ENCODE measurements at places on chromosomes 1 and 21. TPM values are rescaled to one million over a fixed set of nuclear protein-coding genes. Genes with fewer than 3 reads are reported as not detected.

The AIM2 gene
- total RNA-seq, result not detected

DNA sequence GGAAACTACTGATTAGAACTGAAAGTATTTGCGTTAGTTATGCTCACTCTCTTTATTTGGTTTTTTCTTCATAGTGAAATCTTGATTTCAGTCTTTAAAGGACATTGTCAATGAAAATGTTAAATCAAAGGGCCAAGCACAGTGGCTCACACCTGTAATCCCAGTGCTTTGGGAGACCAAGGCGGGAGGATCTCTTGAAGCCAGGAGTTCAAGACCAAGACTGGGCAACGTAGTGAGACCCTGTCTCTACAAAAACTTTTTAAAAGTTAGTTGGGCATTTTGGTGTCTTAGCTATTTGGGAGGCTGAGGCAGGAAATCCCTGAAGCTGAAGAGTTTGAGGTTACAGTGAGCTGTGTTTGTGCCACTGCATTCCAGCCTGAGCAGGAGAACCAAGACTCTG is 13.6 kb downstream of the RLF start:
- DNase-seq, result no peak

The SLC6A17 gene
- not detected for total RNA-seq

GRCh38 chr1:27522432-27523336 is 32.7 kb upstream of the WASF2 start:
- DNase-seq, result peak; percentile 91
